EH (cell line): ENCODE measurements at places on chromosomes 7 and 10.
A peak's percentile ranks its signal among the peaks of the same experiment; 100 is the strongest.

- DNase-seq, result no peak
Measured at GRCh38 chr10:109732254-109732965, 190.9 kb downstream of the XPNPEP1 start.

GRCh38 chr10:126108693-126109092, 212.3 kb downstream of the FANK1 start:
- DNase-seq, result no peak

DNA sequence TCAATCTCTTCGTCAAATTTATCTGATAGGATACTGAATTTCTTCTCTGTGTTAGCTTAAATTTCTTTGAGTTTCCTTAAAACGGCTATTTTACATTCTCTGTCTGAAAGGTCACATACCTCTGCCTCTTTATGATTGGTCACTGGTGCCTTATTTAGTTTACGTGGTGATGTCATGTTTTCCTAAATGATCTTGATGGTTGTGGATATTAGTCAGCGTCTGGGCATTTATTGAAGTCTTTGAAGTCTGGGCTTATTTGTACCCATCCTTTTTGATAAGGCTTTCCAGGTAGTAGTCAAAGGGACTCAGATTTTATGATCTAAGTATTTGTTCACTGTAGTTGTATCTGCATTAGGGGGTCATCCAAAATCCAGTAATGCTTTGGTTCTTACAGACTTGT, 1407.5 kb upstream of the LRRTM3 start:
- DNase-seq, result no peak

GRCh38 chr7:145212050-145212449, 376.2 kb upstream of the TPK1 start:
- no peak for DNase-seq

DNA sequence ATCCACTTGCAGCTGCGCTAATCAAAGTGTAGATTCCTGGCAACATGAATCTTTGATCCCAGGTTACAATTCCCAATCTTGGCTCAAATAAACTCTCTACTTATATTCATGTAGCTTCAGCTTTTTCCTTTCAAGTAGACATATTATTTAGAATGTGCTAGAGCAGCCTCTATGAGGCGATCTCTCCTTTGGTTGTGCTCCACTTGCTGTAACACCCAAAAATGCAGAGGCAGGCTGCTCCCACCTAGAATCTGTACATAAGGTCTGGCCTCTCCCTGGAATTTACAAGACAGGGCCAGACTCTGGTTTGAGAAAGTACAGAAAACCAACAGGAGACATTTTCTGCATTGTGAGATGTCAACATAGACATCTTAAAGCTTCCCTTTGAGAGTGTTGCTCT, 23.1 kb downstream of the ZNF107 start:
- DNase-seq, result no peak

- DNase-seq, result no peak
Measured at GRCh38 chr7:5035276-5035675, 10.4 kb upstream of the RBAK start.

DNA sequence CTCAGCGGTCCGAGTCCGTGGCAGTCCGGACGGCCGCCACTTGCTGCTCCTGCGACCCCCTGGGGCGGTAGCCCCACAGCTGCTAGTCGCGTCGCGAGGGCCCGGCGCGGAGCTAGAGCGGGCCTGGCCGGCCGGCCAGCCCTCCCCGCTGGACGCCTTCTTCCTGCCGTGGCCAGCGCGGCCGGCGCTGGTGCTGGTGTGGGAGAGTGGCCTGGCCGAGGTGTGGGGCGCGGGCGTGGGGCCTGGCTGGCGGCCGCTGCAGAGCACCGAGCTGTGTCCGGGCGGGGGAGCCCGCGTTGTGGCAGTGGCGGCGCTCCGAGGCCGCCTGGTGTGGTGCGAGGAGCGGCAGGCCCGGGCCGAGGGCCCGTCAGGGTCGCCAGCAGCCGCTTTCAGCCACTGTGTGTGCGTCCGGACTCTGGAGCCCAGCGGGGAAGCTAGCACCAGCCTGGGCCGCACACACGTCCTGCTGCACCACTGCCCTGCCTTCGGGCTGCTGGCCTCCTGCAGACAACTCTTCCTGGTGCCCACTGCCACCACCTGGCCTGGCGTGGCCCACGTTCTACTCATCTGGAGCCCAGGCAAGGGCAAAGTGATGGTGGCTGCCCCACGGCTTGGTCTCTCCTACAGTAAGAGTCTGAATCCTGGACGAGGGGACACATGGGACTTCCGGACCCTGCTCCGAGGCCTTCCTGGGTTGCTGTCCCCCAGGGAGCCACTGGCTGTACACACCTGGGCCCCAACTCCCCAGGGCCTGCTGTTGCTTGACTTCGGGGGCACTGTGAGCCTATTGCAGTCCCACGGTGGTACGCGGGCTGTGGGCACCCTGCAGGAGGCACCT, 631 bp downstream of the HPS6 start:
- DNase-seq, result peak; percentile 39

DNA sequence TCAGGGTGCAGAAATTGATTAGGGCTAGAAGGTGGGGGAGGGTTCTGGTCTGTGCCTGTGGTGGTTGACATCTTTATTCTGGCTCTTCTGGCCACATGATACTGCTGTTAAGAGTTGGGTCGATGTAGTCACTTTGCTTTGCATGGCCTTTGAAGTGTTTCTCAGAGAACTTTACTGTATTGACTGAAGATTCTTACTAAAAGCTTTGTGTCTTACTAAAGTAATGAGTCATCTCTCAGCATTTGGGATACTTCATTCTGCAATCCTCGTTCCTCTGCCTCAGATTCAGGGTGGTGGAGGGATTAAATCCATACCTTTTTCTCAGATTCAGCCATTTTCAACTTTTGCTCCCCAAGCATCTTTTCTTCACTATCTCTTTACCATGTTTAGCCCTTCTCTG, 38.6 kb downstream of the STEAP4 start:
- no peak for DNase-seq

- no peak for DNase-seq
Measured at GRCh38 chr10:85614566-85614965, 752.0 kb downstream of the GRID1 start.

GRCh38 chr7:158394936-158395335, 192.7 kb downstream of the PTPRN2 start:
- DNase-seq, result no peak

DNA sequence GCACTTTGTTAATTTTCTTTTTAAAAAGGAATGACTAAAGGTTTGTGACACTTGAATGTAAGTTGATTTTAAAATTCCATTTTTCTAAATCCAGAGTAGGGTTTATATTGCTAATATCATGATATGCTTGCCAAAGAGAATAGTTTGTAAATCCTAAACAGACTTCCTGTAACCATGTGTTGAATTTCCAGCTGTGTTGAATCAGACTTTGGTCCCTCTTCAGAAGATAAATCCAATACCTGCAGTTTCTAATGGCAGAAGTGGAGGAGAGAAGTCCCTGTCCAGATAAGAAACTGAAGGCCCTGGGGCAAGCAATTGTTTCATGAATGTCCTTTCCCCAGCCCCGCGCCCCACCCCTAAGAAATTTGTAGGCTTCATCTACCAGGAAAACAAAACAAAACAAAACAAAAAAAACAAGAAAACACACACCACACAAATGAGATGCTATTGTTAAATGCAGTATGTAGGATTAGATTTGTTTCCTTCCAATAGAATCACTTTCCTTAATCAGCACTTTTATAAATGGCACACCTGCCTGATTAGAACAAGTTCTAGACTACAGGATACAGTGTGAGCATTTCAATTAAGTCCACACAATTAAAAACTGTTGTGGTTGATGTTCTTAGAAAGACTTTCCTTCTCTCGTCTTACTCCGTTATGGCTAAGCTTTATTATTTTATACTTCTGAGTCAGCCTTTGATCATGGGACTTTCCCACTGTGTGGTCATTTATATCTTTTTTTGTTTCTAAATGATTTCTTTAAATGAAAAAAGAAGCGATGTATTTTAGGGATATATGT, 122.8 kb downstream of the KAT6B start:
- DNase-seq, result peak; percentile 46

- DNase-seq, result no peak
Measured at GRCh38 chr10:1677307-1677939, 59.9 kb downstream of the ADARB2 start.

DNA sequence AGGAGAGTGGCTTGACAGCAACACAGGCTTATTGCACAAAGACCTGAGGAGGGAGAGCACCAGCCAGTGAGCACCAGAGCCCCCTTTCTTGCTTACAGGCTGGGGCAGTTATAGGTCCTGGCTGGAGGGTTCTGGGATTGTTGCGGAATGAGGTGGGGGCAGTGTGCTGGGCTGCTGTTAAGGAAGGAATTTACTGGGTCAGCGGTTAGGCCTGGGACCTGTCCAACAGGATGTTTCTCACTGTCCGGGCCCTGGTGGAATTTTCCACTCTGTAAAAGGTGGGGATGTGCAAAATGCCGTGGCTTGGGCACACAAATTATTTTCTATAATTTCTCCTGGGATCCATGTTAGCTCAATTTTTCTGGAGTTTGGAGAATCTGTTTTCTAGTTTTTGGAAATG, 757.3 kb downstream of the TYW1 start:
- no peak for DNase-seq

GRCh38 chr7:149878523-149878921, 4.8 kb downstream of the ATP6V0E2 start:
- no peak for DNase-seq

- peak; percentile 93 for DNase-seq
Measured at GRCh38 chr7:73992101-73992562, 35.8 kb upstream of the ELN start.

- DNase-seq, result peak; percentile 78
Measured at GRCh38 chr10:122113161-122113944, 124.4 kb downstream of the TACC2 start.
